ENCODE measurements at places on chromosomes 5 and 9. TPM values are rescaled to one million over a fixed set of nuclear protein-coding genes. Genes with fewer than 3 reads are reported as not detected.

Gene FBXW2
- total RNA-seq: 51.6 TPM

Gene HARS2
- total RNA-seq: 42.9 TPM

Gene UBAP2
- 8.3 TPM for total RNA-seq

Gene SPAG8
- total RNA-seq: 1.2 TPM

Gene SPATA24
- total RNA-seq: 18.1 TPM

Gene HTR1A
- total RNA-seq: not detected

Gene PRDM9
- 0.41 TPM for total RNA-seq

Gene GDF9
- 0.16 TPM for total RNA-seq

Gene FAM221B
- not detected for total RNA-seq

Gene ARID3C
- 0.11 TPM for total RNA-seq

Gene SH3GL2
- 1.8 TPM for total RNA-seq

Gene HTR4
- total RNA-seq: not detected

Gene MZB1
- not detected for total RNA-seq

Gene GRXCR2
- total RNA-seq: not detected

Gene MCTP1
- total RNA-seq: 14.9 TPM

Gene IFNA13
- not detected for total RNA-seq

Gene FAM169A
- total RNA-seq: 13.1 TPM

Gene SHLD3
- total RNA-seq: 3.1 TPM

Gene PCDHB9
- 4.1 TPM for total RNA-seq

Gene PCSK5
- total RNA-seq: 0.53 TPM

Gene TYRP1
- not detected for total RNA-seq

Gene TAF11L5
- not detected for total RNA-seq

Gene OR1Q1
- total RNA-seq: not detected
